ENCODE measurements at places on chromosomes 12 and 14. TPM values are rescaled to one million over a fixed set of nuclear protein-coding genes. Genes with fewer than 3 reads are reported as not detected.

Gene TEX22
- total RNA-seq = not detected

Gene PIK3C2G
- not detected for total RNA-seq

Gene AMN
- total RNA-seq = not detected

Gene GYS2
- not detected for total RNA-seq

Gene HOTAIR
- total RNA-seq = not detected

Gene OVCH1
- not detected for total RNA-seq

Gene ACAD10
- 5.9 TPM for total RNA-seq

Gene MMP14
- total RNA-seq = 718 TPM

Gene CSRP2
- total RNA-seq = 64.2 TPM

Gene RBP5
- not detected for total RNA-seq

Gene LYSET
- 10.2 TPM for total RNA-seq

Gene B4GALNT3
- total RNA-seq = 0.10 TPM
